ENCODE measurements at places on chromosomes 11 and 22.

DNA sequence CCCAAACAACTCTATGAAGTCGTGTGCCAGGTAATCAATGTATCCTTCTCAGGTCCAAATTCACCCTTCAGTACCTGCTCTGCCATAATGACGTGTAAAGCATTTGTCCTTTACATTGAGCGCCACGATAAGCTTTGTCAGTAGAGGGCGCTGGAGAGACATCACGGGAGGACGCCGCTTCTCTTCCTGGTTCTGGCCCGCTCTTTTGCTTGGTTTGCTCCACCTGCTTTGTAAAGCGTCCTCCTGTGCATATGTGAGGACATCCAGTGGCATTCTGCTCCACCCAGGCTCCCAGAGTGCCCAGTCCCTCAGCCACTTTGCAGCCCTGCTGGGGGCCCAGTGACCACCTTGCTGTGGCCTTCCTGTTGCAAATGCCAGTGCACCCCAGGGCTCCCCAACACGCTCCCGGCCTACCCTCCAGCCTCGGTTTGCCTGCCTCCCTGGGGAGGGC, 61.1 kb downstream of the WT1 start:
- DNase-seq = no peak

GRCh38 chr11:123536690-123537437, 106.8 kb downstream of the GRAMD1B start:
- no peak for DNase-seq

GRCh38 chr22:43134553-43134952, 8.6 kb downstream of the MCAT start:
- DNase-seq = no peak

GRCh38 chr11:61897387-61898246, 6.3 kb upstream of the FADS3 start:
- peak; percentile 69 for DNase-seq

DNA sequence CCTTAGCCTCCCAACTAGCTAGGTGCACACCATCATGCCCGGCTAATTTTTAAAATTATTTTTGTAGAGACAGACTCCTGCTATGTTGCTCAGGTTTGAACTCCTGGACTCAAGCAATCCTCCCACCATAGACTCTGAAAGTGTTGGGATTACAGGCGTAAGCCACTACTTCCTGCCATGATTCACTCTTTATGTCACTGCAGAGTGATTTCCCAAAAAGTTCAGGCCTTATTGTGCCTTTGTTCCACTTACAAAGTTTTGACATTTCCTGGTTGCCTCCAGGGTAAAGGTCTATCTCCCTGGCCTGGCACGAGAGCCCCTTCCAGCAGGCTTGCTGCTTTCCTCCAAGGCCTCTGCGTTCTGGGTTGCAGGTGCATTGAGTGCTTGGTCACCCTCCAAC, 44.6 kb upstream of the RIC3 start:
- DNase-seq = no peak

- DNase-seq = no peak
Observed at GRCh38 chr11:130894322-130895025, 21.8 kb downstream of the SNX19 start.

DNA sequence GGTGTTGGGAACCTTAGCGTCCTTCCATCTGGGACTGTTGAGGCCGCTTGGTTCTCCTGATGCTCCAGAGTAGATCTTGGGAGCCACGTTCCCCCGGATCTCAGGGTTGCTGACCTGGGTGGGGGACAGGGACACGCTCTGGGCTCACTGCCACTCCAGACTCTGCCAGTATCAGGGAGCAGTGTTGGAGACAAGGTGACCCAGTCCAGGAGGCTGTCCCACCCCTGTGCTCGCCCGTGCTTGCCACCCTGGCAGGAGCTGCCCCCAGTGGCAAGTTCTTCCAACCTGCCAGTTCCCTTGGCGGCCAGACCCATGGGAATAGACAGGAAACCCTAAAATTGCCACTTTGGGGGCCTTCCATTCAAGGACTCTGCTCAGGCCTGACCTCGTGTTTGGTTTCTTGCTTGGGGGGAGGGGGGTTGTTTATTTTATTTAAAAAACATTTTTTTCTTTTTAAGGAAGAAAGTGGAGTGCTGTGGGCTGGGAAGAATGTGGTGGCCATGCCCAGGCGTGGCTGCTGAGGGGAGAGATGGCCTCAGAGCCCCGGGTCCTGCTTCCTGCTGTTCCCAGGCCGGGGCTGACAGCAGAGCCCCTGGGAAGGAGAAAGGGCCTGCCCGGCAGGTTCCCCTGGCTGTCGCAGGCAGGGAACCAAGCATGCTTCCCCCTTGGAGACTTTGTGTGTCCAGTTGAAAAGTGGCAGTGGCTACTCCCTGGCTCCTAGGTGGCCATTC, 7.2 kb downstream of the GRK2 start:
- DNase-seq = no peak

DNA sequence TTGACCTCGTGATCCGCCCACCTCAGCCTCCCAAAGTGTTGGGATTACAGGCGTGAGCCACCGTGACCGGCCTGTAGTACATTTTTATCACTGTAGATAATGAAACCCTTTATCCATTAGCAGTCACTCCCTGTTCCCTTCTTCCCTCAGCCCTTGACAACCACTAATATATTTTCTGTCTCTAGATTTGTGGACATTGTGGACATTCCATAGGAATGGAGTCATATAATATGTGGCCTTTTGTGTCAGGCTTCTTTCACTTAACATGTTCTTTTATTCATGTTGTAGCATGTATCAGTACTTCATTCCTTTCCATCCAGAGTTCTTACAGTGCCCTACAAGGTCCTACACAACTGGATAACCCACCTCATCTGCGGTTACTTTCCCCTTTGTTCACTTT, 30.5 kb downstream of the RRM1 start:
- DNase-seq = no peak

- no peak for DNase-seq
Observed at GRCh38 chr22:32175683-32176644, 16.9 kb upstream of the C22orf42 start.

GRCh38 chr11:41872870-41873269, 413.4 kb upstream of the LRRC4C start:
- DNase-seq = no peak

DNA sequence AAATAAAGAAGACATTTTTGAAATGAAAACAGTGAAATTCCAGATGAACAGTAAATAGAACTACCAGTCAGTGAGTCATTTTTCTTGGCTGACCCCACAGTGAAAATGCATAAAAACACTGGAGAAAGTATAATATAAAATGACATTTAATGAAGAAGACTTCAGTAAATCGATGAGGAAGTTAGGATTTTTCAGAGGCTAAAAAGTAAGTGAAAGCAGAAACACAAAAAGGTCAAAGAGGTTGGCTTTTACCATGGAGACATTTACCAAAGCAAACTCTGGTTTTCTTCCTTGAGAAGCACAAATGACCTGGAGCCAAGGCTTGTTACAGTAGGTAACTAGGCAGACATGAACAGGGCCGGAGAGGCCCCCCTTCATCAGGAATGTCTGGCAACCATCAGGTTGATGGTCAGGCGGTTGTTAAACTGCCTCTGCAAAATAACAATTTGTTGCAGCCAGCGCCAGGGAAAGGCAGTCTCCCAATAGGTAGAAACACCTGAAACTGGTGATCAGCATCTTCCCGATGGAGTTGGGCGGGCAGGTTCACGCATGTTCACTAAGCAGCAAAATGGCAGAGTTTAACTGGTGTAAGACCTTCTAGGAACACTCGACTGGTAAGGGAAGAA, 16.7 kb upstream of the TMEM123 start:
- no peak for DNase-seq
